ENCODE measurements at places on chromosomes 3 and 15. TPM values are rescaled to one million over a fixed set of nuclear protein-coding genes. Genes with fewer than 3 reads are reported as not detected.

FAM43A gene
- total RNA-seq: 0.80 TPM

FOXB1 gene
- 9.6 TPM for total RNA-seq

FEZF2 gene
- total RNA-seq: 9.1 TPM

MAGI1 gene
- 40.6 TPM for total RNA-seq

AMT gene
- total RNA-seq: 35.4 TPM

OR5H2 gene
- total RNA-seq: not detected

FSD2 gene
- not detected for total RNA-seq

CFAP100 gene
- total RNA-seq: 0.12 TPM

WNT7A gene
- not detected for total RNA-seq

ROPN1 gene
- total RNA-seq: not detected

PARP15 gene
- total RNA-seq: not detected

LINGO1 gene
- 28.2 TPM for total RNA-seq

GOLGA6B gene
- total RNA-seq: not detected

DUOX2 gene
- not detected for total RNA-seq

SEMA3G gene
- total RNA-seq: 3.4 TPM

DAZL gene
- 3.2 TPM for total RNA-seq

C15orf39 gene
- 1.2 TPM for total RNA-seq

WDR5B gene
- total RNA-seq: 7.8 TPM

GOLGA6D gene
- not detected for total RNA-seq

STT3B gene
- 164 TPM for total RNA-seq

CLDN18 gene
- total RNA-seq: not detected

FGF12 gene
- total RNA-seq: 6.6 TPM

CHMP2B gene
- 34.5 TPM for total RNA-seq

TMEM158 gene
- total RNA-seq: 5.5 TPM

SH3GL3 gene
- total RNA-seq: 3.8 TPM

STX19 gene
- total RNA-seq: 0.31 TPM

ZBTB20 gene
- 3.2 TPM for total RNA-seq

HIGD2B gene
- not detected for total RNA-seq

SUMF1 gene
- 15.8 TPM for total RNA-seq

SERPINI1 gene
- 9.0 TPM for total RNA-seq

RLBP1 gene
- total RNA-seq: 1.3 TPM

SLC24A1 gene
- 10.6 TPM for total RNA-seq

TMEM212 gene
- total RNA-seq: not detected

MUC20 gene
- total RNA-seq: not detected

Measured in neural progenitor cell (in vitro differentiated cells).